ENCODE measurements at places on chromosomes 1 and 21.

DNA sequence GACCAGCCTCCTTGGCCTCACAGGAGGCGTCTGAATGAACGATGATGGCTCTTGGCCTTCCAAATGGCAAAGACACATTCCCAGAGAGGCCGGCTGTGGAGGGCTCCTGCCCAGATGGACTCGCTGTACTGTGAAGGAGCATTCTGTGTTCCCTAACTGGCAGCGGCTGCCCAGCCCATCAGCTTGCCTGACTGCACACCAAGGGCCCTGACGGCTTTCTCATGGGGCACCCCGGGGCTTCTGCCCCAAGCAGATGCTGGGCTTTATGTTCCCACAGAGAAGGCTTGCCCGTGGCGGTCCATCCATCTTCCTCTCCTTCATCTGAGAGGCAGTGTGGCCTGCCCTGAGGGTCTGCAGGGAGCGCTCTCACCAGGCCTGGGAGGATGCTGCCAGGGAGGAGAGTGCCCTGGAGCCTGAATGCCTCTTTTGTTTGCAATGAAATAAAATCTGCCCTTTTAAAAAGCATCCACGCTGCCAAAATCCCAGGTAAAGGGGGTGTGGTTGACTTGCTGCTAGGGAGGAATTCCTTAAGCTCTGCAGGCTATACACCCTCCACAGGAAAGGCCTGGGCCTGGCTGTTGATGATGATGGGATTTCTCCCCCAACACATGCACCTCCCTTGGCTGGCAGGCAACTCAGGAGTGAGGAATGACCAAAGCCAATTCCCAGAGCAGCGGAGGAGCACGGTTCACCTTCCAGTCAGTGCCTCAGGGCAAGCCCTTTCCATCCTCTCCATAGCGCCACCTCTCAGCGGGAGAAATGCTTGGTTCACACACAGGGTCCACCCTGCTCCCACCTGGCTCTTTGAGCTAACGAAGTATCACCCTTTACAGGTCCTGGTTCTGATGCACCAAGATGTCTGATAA, 84.6 kb upstream of the SSX2IP start:
- peak; percentile 66 for DNase-seq

DNA sequence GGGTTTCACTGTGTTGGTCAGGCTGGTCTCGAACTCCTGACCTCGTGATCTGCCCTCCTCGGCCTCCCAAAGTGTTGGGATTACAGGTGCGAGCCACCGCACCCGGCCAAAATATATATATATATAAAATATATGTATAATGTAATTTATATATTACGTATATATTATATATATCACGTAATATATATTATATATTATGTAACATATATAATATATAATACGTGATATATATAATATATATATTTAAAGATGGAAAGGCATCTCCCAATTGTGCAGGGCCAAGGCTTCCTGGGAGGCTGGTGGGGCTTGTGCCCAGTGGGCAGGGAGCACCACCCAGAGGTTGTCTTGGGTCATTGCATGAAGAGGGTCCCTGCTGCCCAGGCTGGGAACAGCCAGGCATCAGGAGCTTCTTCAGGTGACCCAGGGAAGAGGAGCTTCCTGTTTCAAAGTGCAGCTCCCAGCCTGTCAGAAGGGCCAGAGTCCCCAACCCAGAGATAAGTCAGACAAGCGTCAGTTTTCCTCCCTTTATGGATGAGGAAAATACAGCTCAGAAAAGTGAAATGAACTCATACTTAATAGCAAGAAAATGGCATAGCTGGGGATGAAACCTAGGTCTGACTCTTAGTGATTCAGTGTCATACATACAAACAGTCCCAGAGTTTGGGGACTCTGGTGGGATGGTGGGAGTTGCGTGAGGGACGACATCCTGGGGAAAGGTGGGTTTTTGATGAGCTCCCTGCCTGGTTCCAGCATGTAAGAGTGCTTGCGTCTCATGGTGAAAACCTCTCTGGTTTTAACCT, 12.0 kb downstream of the UBE2Q1 start:
- peak; percentile 56 for DNase-seq

- DNase-seq: no peak
Measured at GRCh38 chr1:85822696-85823095, 114.5 kb upstream of the ZNHIT6 start.

- DNase-seq: no peak
Measured at GRCh38 chr1:27521861-27522431, 32.0 kb upstream of the WASF2 start.

GRCh38 chr1:205438213-205439158, 16.6 kb upstream of the LEMD1 start:
- peak; percentile 83 for DNase-seq

DNA sequence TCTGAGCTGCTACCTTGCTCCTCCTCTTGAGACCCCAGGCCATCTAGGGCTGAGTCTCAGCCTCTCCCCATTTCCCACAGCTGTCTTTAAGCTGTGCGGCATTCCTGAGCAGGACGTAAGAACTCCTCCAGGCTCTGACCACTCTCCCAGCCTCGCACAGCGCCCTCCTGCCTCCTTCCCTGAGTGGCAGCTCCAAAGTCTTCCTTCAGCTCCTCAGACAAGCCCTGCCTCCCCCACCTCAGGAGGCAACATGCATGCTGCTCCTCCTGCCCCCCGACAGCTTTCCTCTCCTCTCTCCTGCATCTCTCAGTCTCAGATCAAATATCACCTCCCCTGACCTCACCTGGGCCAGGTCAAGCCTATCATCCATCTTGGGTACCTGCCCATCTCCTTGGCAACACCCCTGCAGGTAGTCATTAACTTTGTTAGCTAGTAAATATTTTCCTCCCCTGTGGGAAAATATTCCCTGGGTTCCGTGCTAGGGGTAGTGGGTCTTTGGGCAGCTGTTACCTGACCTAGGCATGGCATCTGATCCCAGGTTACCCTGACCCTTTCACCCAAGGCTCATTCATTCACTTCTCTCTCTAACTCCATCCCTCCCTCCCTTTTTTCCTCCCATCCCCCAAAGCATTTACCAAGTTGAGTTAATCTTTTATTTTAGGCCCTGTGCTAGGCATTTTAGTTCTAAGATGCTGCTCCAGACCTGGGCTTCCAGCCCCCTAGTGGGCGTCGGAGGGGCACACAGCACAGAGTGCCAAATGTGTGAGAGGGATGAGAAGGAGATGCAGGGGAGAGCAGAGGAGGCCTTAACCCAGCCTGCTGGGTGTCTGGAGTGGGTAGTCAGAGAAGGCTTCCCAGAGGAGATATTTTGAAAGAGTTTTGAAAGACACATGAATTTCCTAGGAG, 419.9 kb downstream of the PTPRU start:
- DNase-seq: no peak

DNA sequence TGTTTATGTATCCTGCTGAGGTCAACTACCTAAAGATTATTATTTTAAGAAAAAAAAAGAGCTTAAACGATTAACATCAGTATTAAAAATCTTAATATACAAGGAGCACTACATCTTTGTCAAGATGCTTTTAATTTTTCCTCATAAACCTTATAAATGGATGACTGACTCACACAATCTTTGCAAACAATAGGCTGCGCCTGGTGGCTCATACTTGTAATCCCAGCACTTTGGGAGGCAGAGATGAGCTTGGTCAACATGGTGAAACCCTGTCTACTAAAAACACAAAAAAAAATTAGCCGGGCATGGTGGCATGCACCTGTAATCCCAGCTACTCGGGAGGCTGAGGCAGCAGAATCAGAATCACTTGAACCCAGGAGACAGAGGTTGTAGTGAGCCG, 1.7 kb downstream of the KHDC4 start:
- no peak for DNase-seq

DNA sequence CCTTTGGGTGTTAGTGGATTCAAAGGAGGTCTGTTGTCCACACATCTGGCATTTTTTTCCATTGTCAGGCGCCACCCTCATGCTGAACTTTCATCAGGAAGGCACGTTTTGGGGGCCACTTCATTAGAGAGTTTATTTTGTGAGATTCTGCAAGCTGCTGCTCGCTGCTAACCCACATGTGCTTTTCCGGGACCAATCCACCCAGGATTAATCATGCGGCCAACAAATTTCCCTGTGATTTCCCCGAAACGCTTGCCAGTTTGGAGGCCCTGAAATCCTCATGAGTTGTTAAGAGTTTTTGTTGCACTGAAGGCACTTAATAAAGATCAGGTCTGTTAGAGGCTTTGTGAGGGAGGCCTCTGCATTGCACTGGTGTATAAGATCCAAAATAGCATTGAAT, 2.4 kb downstream of the PDPN start:
- DNase-seq: no peak

DNA sequence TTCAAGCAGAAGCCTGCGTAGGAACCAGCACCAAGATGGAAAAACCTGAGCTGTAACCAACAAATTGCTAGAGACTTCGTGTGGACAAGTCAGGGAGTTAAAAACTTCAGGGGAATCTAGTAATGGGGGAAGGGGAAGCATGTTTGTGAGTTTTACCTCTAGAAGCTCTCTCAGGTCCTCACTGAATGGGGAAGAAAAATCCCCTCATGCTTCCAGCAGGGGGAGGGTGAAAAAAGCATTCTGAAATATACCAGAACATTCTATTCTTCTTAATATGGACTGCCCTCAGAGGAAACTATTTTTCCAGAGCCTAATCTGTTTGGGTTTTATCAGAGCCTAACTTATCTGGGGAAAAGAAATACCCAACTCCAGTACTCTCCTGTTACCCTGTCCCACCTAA, 28.6 kb downstream of the GNG12 start:
- no peak for DNase-seq

DNA sequence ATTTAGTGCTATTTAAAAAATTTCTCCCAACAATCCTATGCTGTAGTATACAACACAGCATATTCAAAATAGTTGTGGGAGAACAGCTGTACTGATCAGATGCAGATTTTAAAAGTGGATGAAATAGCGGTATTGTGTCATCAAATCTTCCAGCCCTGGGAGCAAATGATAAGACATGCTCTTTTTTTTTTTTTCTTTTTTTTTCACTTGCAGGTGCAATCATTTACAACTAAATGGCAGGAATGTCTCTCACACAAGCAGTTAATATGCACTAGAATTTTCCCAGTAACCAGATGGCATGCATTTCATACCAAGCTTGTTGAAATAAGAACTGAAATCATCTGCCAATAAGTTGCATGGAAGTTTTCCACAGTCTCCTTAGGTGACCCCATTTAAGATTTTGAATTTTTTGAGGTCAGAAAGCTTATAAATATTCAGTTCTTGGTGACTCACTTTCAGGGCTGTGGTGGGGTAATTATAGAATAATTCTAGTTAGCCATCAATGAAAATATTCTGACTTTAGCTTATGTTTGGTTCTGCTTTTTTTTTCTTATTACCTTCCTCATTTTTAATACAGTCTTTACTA, 623.9 kb upstream of the NR5A2 start:
- no peak for DNase-seq

- DNase-seq: peak; percentile 62
Measured at GRCh38 chr1:87331365-87332241, 2.9 kb downstream of the LMO4 start.

DNA sequence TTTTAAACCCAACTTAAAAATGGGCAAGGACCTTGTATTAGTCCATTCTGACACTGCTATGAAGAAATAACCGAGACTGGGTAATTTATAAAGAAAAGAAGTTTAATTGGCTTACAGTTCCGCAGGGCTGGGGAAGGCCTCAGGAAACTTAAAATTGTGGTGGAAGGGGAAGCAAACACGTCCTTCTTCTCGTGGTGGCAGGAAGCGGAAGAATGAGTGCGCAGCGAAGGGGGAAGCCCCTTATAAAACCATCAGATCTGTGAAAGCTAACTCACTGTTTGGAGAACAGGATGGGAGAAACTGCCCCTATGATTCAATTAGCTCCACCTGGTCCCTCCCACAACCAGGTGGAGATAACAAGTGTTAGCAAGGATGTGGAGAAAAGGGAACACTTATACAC, 237.7 kb downstream of the SEC16B start:
- DNase-seq: no peak

DNA sequence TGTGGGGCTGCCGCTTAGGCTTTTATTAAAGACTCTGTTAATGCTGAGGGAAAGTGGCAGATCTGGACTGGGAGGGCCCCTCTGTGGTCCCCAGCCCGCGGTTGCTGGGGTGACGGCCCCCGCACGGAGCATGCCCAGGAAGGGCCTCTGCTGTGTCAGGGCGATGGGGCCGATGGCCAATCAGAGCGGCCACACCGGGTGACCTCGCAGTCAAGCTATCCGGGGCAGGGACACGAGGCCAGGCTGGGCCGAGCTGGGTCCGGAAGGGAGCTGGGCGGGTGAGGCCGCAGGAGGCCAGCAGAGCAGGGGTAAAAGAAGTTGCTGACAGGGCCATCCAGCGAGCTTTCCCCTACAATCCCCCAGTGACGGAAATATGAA, 145.1 kb downstream of the CASZ1 start:
- no peak for DNase-seq

- DNase-seq: peak; percentile 19
Measured at GRCh38 chr21:28627691-28628090, 365.0 kb downstream of the LTN1 start.

GRCh38 chr1:62613325-62613727, 16.0 kb downstream of the ANGPTL3 start:
- no peak for DNase-seq

DNA sequence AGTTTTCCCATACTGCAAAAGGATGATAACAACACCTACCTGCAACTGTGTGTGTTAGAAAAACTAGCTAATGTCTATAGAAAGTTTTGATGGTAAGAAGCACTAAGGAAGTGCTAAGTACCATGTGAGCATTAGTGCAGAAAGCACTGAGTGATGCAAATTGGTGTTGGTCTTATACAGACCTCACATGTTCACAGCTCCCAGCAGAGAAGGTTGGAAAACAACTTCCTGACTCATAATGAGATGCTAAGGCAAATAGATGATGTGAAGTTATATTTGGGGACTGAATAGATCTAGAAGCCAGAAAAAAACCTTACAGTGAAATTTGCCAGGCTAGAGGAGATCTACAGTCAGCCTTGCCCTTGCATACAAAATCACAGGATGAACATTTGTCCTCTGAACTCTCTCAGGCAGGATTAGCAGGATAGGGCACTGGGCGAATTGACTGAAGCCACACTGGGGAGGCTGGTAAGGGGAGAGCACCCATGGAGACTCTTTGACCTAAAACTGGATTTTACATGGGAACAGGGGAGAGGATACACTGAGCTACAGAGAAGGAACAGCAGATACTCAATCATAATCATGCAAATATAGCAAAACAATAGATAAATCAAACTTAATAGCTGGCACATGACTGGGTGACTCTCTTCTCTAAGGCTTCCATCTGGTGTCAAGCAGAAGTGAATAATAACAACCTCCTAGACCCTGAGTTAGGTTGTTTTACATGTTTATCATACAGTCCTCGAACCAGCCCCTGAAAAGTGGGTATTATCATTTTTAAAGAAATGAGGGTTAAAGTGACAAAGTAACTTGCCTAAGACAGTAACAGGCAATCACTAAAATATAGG, 61.3 kb downstream of the ASTN1 start:
- no peak for DNase-seq

DNA sequence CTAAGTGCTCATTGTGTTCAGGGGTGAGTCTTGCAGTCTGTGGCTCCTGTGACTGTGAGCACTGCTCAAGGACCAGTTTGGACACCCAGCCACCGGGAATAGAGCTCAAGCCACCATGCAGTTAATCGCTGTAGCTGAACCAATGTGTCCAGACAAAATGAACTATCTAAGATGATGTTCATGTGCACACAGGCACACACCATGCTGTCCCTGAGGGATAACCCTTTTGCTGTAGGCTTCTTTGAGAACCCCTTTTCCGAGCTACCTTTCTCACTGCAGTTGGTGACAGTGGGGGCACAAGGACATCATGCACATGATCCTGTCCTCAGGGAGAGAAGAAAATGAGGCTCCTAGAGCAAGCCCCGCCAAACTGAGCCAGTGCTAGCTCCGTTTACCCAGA, 50.6 kb upstream of the CTBS start:
- DNase-seq: no peak

Data from T47D (cell line).